ENCODE measurements at places on chromosomes 16 and 17.

DNA sequence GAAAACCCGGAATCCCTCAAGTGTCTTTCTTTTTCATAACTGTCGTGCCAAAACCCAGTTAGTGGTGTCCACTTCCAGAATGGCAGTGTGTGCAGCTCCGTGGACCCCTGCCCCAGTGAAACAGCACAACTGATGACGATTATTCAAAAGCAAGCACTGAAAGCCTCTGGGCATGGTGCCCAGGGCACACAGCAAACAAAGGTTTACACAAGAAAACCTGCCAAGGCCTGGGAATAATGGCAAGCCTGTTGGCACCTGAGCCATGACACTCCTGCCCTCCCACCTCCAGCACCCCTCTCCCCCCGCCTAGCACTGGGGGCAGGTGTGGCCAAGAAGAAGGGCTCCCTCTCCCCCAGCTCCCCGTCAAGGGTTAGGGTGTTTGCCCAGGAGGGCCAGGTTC, 2.8 kb downstream of the PKMYT1 start:
- no peak for DNase-seq

DNA sequence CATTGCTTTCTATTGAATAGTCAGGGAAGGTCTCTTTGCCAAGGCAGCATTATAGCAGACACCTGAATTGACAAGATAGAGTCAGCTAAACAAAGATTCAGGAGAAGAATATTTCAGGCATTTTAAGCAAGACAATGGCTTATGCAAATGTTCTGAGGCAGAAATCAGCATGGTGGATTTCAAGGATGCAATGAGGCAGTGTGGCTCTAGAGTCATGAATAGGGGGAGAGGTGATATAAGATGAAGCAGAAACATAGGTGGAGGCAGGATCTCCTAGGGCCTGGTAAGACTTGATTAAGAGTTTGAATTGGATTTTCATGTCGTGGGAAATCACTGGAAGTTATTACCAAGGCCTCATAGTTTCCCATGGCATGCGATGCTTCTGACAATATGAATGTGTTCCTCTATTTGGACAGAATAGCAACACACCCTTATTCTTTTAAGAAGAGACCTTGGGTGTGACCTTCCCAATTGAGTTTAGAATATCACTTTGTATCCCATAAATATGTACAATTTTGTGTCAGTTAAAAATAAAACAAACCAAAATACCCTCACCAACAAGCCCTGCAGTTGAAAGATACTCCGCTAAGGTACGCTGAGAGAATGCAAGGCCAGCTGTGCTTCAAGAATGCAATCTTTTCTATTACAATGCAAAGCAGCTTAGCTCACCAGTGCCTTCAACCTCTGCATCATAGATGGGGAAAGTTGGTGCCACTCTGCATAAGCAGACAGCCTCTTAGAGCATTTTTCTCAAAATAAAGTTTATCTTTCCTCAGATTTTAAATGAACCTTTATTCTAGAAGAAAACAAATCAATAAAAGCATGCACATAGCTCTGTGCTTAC, 139.6 kb upstream of the SALL1 start:
- no peak for DNase-seq

DNA sequence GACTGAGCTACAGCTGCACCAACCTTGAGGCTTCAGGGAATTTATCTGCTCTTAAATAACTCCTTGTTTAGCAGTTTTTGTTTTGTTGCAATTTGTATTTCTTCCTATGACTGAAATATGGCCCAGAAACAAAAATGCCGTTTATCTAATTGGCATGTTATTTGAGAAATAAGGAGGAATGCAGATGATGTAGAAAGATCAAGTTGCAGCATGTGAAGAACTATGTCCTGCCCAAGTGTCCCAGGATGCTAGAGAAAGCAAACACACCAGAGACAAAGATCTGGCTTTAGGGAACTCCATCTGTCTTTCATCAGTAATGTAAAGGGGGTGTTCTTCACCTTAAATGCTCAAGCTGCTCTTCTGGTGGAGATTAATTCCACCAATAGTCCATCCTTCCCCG, 29.7 kb downstream of the USP31 start:
- DNase-seq: peak; percentile 32

GRCh38 chr16:53055541-53056391, 975 bp downstream of the CHD9 start:
- peak; percentile 58 for DNase-seq

DNA sequence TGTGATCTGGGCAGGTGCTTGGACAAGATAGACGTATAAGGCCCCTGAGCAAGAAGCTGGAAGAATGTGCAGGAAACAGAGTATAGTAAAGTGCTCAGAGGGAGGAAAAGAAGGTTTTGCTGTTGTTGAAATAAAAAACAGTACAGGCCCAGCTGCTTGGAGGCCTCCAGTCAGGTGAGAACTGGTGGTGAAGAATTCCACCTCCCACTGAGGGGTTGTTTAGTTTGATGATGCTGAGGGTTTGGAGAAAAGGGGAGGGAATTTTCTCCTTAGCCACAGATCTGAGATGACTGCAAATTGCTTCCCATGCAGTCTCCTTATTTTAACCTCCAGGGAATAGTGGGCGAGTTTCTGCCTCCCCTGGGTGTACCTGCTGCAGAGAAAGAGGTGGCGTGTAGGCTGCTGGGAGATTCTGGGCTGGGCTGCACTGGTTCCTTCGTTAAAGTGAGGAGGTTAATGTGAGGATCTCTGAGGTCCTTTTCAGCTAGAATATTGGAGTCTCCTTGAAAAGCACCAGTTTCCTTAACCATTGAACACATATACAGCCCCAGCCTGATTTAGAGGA, 25.8 kb downstream of the SMPD3 start:
- no peak for DNase-seq

DNA sequence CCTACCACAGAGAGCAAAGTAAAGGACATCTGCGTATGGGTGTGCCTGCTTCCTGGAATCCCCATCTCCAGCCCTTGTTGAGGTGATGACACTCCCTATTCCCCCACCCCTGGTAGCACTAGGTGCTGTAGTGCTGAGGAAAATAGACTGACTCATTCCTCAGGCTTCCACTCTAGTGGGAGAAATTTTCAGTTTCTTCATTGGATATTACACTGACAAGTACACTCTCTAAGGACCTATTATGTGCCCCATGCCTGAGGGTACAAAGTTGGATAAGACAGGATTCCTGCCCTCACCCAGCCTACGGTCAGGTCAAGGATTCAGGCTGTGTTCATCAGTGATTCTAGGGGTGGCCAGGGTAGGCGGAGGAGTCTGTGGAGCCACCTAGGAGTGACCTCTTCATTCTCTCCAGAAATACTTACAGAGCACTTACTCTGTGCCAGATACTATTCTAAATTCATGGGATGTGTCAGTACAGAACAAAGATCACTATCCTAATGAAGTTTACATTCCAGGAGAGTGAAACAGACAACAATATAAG, 4.5 kb upstream of the ZC3H7A start:
- no peak for DNase-seq

- no peak for DNase-seq
These were observed 2.6 kb upstream of the SRL start for GRCh38 chr16:4244254-4245076.

DNA sequence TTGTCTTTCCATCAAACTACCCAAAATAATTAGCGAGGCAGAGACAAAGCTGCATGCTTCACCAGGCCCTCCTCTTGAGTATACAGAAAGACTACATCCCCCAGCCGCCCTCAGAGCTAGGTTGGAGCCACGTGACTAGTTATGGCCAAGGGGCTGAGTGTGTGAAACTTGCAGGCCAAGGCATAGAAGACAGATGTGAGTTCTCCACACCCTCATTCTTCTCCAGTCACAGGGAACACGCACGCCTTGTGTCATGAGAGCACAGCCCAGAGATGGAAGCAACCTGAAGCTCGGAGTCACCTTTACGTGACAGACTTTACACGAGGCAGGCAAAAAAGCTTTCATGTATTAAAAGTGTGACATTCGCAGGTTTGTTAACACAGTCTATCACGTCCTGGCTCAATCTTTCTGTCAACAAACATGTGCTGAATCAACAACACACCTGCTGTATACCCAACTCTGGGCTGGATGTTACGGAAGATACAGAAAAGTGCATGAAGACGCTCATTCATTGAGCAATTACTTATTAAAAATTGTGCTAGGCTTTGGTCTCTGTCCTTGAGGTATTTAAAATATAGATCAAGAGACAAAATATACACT, 38.3 kb downstream of the STX8 start:
- no peak for DNase-seq

DNA sequence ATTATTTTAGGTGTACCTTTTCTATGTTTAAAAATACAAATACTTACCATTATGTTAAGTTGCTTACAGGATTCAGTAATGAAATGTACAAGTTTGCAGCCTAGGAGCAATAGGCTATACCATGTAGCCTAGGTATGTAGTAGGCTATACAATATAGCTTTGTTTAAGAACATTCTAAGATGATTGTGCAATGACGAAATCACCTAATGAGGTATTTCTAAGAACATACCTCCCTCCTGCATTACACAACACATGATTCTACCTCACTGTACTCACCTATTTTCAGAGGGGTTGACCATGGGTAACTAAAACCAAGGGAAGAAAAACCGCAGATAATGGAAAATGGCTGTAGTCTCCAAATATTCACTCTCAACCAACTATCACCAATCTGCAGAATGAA, 35.3 kb upstream of the TBC1D3K start:
- no peak for DNase-seq

GRCh38 chr17:59278406-59278805, 53.0 kb upstream of the YPEL2 start:
- no peak for DNase-seq

GRCh38 chr17:46977348-46977747, 1.7 kb downstream of the RPRML start:
- DNase-seq: no peak

DNA sequence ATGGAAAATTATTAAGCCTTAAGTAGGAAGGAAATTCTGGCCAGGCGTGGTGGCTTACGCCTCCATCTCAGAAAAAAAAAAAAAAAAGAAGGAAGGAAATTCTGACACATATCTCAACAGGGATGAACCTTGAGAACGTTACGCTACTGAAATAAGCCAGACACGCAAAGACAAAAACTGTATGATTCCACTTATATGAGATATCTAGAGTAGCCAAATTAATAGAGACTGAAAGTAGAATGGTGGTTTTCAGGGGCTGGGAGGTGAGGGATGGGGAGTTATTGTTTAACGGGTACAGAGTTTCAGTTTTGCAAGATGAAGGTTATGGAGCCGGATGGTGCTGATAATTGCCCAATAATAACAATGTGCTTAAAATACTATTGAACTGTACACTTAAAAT, 16.2 kb upstream of the HNF1B start:
- no peak for DNase-seq

- DNase-seq: no peak
These were observed 115.1 kb downstream of the ABCA8 start for GRCh38 chr17:68840073-68840472.

GRCh38 chr16:80027007-80027965, 426.7 kb upstream of the MAF start:
- DNase-seq: no peak

DNA sequence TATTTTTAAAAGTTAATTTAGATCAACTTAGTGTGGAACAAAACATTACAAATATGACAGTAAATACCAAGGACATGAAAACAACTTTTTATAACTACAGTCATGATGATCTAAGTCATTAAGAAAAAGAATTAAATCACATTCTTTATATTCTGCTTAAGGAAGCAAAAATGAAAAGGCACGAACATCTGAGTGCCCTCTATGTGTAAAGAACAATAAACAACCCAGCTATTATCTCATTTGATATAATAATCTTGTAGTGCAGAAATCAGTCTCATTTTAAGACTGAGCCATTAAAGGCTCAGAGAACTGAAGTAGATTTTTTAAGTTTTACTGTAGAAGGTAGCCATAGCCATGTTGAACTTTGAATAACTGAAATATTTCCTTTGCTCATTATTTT, 13.4 kb downstream of the MYO1D start:
- DNase-seq: no peak

DNA sequence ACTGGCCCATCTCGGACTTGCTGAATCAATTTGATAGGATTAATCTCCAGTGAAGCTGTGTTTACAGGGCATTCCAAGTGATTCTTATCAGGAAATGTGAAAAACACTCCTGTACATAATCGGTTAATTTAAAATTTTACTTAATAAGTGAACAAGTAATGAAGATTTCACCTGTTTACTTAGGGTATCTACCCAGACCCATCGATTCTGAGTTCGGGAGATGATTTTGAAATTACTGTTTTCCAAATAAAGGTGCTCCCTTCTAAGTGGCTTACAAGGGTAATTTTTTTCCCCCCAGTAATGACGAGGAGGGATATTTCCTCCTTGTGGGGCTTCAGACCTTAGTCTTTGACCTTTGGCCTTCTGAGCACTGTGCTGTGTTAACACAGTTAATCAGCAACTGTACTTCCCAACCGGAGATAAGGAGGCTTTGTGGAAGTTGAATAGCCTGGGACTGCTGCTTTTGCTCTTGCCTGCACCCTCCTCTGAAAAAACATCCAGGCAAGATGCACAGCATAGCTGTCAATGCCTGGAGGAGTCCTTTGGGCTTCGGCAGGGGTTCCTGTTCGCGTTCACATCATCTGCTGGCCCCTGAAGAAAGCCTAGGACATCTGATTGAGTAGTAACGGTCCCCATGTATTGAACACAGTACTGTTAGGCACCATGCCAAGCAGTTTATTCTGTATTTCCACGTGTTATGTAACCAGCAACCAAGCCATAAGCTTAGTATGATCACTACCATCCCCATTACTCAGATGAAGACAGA, 1.8 kb downstream of the FAHD1 start:
- DNase-seq: no peak

- DNase-seq: no peak
These were observed 8.1 kb downstream of the CRISPLD2 start for GRCh38 chr16:84827897-84828296.

DNA sequence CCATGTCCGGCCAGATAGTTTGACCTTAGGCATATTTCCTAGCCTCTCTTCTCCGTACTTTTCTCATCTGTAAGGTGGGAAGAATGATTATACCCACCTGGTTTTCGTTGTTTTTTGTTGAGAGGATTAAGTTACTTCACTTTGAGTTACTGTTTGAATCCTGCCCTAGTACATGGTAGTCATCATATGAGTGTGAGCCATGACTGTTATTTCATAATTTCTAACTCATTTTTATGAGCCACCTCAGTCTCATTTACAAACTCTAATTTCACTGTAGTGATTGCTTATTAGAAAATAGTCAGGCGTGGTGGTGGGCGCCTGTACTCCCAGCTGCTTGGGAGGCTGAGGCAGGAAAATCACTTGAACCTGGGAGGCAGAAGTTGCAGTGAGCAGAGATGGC, 45.1 kb downstream of the YPEL2 start:
- DNase-seq: no peak

GRCh38 chr16:88329726-88330700, 52.7 kb upstream of the ZNF469 start:
- no peak for DNase-seq

- no peak for DNase-seq
These were observed 223.7 kb upstream of the SALL1 start for GRCh38 chr16:51374790-51375189.

- DNase-seq: no peak
These were observed 17.3 kb downstream of the MPHOSPH6 start for GRCh38 chr16:82152641-82153112.

DNA sequence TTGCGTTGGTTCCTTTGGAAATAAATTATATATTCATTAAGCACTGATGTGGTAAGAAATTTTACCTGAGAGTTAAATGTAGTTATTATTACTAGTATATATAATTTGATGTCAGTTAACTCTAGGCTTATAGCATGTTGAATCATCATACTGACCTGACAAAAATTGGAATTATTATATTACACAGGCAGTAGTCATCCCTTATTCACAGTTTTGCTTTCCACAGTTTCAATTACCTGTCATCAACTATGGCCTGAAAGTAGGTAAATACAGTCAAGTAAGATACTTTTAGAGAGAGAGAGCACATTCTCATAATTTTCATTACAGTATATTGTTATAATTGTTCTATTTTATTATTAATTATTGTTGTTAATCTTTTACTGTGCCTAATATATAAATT, 1074.7 kb downstream of the CDH11 start:
- DNase-seq: no peak
